ENCODE measurements at places on chromosomes 12 and 14.

- no peak for DNase-seq
These were observed 31.0 kb downstream of the SIX1 start for GRCh38 chr14:60618241-60618640.

DNA sequence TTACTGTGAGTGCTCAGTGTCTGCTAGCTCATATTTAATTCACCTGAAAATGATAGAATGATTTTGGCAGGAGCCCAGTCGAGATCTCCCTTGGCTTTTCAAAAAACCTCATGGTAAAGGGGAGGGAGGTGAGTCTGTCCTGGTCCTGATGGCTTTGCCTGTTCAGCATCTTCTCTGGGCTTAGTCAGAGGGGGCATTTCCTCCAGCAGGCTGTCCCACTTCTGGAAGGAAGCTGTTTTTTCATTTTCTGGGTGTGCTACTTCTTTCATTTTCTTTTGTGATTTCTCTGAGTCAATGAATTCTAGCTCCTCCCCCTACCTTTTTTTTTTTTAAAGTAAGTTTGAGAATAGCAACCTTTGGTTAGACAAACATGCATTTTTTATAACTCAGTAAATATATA, 58.8 kb downstream of the TMX1 start:
- DNase-seq = no peak

DNA sequence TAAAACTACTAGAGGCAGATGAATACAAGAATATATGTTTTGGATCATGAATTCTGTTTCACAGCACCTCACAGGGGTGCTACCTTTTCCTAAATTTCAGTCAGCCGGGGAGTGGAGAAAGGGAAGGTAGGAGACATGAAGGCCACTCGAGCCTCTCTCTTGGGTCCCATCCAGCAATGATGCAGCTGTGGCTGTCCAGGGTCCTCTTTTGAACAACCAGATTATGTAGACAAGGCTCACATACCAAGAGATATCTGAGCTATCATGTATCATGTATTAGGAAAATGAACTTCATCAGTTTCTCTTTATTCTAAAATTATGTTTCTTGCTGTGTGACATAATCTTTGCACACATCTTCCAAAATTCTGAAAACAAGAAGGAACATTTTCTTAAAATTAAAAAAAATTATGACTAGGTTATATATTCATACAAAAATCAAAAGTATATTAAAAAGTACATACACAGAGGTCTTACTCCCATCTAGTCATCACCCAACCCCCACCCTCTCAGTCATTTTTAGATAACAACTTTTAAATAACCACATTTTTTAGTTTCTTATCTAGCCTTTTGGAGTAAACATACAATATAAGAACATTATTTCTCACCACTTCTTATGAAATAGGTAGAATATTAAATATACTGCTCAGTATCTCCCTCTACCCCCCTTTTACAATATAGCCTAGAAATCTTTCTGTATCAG, 88.7 kb downstream of the ACADS start:
- DNase-seq = no peak

- no peak for DNase-seq
These were observed 9.2 kb downstream of the BEGAIN start for GRCh38 chr14:100577986-100578431.

DNA sequence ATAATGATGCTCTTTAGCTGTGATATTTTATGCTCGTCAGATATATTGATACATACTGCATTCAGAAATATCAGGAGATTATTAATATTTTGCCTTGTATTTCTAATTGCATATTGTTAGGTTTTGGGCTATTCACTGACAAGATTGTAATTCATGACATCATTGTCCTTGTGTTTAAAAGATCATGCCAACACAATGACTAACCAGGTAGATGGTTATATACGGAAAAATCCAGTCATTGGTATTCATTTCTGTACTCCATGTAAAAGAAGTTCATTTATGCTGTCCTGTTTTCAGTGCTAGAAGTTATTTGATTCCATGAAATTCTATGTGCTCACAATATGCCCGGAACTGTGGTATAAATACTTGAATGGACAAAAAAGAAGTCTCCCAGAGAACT, 107.5 kb downstream of the KITLG start:
- no peak for DNase-seq

DNA sequence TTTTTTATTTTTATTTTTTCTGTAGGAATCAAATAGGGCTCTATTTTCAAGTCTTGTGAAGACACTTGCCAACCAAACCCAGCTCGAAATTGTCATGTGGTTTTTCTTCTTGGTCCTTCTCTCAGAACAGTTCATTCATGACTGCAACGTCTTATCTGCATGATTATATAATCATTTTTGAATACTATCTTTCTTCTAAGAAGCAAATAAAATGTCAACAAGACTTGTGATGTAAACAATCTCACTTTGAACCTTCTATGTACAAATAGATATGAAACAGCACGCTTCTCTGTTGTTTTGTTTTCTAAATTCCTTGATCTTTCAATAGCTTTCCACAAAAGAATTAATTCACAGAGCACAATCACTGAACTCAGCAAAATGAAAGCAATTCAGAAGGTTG, 320.7 kb downstream of the SOX5 start:
- no peak for DNase-seq

DNA sequence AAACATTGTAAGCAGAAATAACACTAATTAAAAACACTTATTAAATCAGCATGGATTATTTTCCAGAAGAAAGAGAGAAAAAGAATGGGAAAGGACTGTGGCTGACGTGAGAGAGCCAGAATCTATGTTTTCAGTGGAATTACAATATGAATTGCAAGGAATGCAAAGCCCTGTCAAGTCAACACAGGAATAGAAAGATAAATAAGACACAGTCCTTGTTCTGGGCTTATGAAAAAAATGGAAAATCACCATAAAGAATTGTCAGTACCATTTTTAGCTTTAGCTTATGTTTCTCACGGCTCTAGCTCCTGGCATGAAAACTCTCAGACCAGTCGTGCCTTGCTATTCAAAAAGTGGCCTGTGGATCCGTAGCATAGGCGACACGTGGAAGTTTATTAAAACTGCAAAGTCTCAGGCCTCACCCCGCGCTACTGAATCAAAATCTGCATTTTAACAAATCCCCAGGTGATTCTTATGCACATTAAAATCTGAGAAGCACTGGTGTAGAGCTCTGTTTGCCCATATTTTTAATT, 549.1 kb downstream of the RPS29 start:
- DNase-seq = no peak

DNA sequence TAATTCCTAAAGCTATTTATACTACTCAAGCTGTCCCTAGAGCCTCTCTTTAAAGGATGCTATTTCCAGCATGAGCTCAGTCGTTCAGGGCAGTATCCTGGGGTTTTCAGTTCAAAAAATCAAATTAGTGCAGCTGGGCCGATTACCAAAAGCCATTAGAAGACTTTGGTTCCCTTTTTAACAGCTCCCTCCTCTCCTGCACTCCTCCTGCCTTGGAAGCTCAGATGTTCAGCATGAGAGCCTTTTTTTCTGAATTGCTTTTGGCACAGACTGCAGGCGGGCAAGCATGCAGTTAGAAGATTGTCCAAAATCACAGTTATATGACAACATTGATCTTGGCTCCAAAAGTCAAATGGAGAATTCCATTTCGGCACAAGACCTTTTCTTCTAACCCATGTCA, 179.6 kb downstream of the SLC35F4 start:
- DNase-seq = no peak

- no peak for DNase-seq
These were observed 200.2 kb downstream of the CHST11 start for GRCh38 chr12:104656921-104657320.

GRCh38 chr14:56189307-56189706, 71.1 kb downstream of the PELI2 start:
- no peak for DNase-seq

DNA sequence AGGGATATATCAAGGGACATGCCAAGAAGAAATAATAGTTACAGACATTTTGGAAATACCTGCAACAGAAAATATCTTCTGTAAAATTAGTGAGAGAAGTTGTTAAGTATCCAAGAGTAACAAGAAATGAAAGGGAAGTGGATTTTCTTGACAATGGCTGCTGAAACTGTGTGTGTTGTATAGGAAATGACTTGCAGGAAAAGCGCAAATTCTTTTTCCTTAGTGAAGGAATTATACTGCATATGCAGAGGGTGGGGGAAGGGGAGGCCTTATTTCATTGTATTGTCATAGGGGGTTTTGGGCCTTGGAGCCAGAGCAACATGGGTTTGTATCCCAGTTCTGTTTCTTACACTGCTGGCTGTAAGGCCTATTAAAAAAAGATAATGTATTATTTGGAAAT, 84.4 kb upstream of the DDHD1 start:
- DNase-seq = no peak

- DNase-seq = no peak
These were observed 81.2 kb upstream of the ATP2B1 start for GRCh38 chr12:89789862-89790261.

DNA sequence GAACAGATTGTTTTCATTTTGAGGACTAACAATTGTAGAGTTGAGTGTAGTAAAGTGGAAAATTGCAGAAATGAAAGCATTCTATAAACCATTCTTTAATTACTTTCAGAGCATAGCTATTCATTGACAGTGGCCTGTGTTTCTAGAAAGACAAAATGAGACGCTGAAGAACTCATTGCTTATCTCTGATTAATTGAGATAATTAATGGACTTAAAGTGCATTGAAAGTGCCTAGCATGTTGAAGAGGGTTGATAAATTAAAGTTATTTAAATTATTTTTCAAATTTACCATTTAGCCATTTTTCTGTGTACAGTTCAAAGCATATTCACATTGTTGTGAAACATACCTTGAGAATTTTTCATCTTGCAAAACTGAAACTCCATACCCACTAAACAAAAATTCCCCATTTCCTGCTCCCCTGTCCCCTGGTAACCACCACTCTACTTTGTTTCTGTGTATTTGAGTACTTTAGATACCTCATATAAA, 57.4 kb downstream of the DAAM1 start:
- no peak for DNase-seq

- DNase-seq = no peak
These were observed 57.6 kb upstream of the ATP2B1 start for GRCh38 chr12:89765959-89766824.

DNA sequence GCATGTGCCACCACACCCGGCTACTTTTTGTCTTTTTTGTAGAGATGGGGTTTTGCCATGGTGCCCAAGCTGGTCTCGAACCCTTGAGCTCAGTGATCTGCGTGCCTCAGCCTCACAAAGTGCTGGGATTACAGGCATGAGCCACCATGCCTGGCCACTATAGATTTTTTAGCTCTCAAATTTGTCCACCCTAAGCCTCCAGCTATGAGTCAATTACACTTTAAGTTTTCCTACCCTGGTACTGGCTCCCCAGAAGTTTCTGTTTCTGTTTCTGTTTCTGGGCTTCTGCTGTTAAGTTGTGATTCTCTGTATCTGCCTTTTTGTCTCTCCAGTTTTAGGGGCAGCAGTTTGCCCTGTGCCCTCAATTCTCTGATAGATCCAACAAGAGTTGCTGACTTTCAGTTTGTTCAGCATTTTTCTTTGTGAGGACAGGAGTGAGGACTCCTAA, 4.4 kb upstream of the TINF2 start:
- no peak for DNase-seq

GRCh38 chr14:96576359-96576758, 74.2 kb downstream of the PAPOLA start:
- DNase-seq = no peak

DNA sequence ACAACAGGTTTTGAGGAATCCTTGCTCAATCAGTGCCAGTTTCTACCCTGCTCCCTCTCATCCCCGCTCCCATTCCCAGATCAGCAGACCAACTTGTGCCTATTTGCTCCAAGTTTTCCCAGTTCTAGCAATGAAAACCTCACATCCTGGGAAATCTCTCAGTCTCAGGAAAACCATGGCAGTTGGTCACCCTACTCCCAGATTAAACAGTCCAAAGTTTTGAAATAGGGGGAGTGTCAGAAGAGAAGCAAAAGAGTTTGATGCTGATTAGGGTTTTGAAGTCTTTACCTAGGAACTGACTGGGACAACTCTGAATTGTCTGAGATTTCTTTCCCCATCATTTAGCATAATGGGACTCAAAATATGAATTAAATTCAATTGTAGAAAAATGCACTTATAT, 95.8 kb upstream of the ARID2 start:
- DNase-seq = no peak

DNA sequence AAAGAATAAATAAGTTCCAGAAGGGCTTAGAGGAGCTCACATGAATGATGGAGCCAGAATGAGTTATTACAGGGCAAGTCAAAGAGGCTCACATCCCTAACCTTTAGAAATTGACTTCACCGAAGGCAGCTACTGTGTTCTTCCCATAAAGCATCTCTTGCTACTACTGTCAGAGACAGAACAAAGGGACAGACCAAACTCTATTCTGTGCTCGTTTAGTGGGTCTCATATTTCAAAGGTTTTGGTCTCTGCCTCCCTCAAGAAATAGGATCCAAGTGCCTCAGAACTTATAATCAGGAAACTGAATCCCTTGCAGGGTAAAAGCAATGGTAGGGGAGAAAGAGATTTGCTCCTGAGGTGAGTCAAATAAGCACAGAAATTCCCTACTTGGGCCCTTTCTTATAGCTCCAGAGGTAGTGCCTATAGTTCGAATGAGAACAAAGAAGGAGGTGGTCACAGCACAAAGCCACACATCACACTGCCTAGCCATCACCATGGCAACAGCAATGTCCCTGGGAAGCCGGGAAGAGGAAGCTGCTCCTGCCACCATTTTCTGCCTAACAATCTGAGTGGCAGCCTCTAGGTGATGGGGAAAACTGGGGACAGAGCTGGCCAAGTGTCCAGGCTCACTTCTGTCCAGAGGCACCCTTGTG, 294.9 kb downstream of the FOXN3 start:
- DNase-seq = no peak

- DNase-seq = no peak
These were observed 220.5 kb upstream of the TBX3 start for GRCh38 chr12:114904254-114905003.

GRCh38 chr12:5204271-5204670, 160.6 kb downstream of the KCNA5 start:
- DNase-seq = no peak

- DNase-seq = no peak
These were observed 37.6 kb downstream of the BCAT1 start for GRCh38 chr12:24911271-24911791.

- DNase-seq = no peak
These were observed 39.4 kb upstream of the ATXN2 start for GRCh38 chr12:111638556-111638955.

GRCh38 chr12:127780881-127781280, 486.1 kb upstream of the TMEM132C start:
- DNase-seq = no peak

DNA sequence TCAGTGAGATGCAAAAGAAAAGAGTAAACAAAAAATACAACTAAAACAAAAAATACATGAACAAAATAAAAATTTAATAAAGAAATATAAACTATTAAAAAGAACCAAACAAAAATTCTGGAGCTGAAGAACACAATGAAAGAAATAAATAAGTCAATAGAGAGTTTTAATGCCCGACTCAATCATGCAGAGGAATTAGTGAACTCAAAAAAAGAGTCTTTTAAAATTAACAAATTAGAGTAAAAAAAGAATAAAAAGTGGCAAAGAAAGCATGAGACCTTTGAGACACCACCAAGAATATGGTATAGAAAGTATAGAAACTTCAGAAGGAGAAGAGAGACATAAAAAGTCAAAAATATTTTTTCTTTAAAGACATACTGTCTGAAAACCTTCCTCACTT, 2.6 kb upstream of the KLRC1 start:
- no peak for DNase-seq
